Amniotic epithelial cell (primary cell): ENCODE measurements at places on chromosomes 11 and 22.

DNA sequence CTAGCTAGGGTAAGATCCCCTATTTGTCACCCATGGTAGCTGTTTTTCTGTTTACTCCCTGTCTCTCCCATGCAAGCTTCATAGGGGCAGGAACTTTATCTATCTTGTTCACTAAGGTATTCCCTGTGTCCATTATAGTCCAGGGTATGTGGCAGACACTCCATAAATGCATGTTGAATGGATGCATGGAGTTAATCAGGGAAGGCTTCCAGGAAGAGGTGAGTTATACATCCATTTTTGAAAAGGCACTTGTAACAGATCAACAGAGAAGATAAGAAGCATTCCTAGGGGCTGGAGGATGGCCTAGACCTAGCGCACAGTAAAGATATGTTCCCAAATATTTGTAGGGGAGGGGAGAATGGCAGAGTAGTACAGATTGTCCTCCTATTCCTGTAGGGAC lies 130.3 kb downstream of the BUD13 start:
- no peak for DNase-seq

DNA sequence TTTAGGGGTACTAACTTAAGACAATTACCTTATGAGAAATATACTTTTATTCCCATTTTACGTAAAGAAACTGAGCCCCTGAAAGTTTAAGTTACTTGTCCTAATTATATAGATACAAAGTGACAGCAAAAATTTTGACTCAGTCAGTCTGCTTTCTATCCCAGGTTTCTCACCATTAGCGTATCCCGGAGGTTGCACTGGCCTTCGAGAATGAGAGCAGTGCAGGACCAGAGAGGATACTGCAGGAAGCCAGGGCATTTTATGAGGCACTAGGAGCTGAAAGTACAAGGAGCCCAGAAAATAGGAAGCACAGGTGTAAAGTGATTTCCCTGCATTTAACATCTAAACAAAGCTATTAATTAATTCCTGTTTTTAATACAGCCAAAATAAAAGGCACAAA lies 55.4 kb downstream of the GRIA4 start:
- no peak for DNase-seq

DNA sequence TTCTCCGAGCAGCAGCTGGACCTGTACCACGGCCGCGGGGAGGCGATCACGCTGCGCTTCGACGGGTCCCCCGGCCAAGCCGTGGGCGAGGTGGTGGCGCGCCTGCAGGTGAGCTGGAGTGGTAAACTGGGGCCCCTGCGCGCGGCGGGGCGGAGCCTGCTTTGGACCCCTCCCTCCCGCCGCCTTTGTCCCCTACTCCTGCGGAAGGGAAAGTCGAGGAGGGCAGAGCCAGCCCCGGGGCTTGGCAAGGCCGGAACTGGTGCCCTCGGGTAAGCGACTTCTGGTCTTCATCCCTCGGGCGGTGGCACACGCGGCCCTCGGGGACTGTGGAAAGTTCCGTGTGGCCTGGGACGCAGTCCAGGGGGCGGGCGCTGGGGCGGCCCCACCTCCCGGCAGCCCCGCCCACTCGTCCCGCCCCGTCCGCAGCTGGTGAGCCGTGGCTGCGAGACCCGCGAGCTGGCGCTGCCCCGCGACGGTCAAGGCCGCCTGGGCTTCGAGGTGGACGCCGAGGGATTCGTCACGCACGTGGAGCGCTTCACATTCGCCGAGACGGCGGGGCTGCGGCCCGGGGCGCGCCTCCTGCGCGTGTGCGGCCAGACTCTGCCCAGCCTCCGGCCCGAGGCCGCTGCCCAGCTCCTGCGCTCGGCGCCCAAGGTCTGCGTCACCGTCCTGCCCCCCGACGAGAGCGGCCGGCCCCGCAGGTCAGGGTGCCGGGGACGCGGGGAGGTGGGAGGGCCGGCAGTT lies 9.2 kb downstream of the SIPA1 start:
- peak; percentile 55 for DNase-seq

GRCh38 chr11:74685905-74686304 lies 45.3 kb downstream of the CHRDL2 start:
- no peak for DNase-seq

DNA sequence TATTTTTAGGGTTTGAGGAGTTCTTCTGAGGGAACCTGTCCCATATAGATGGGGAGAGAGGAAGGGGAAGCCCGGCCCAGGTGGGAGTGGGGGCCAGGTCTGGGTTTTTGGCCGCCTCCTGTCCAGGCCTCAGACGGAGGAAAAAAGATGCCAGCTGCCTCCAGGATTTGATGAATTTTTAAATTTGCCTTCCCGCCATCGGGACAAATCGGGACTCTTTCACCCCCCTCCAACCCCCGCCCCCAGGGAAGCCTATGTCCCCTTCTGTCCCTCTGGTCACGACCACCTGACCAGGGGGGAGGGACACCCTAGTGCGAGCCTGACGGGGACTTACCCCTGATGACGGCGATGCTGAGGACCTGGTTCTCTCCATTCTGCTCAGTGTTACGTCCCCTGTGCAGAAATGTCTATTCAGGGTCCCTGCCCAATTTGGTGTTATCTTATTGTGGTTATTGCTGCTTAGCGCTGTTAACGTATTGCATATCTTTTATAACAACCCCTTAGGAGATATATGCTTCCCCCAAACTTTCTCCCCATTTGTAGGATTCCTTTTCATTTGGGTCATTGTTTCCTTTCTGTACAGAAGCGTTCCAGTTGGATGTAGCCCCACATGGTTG lies 115.9 kb upstream of the GRK3 start:
- peak; percentile 19 for DNase-seq

DNA sequence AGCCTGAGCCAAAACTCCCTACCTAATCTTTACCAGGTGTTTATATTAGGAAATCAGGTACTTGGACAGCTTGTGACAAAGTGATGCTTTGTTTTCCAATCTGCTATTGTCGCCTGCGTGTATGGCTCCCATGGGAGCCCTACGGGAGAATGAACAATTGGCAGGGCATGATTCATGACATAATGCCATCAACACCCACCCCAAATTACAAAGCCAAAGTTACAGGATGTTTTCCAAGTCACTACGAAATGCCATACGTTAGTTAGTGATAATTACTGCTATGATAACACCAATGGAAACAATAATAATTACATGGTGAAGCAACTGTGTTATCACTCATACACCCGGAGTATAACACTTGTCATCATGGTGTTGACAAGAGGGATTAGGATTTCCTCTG lies 226.4 kb downstream of the FAM181B start:
- DNase-seq = no peak

- no peak for DNase-seq
These were observed 61.7 kb downstream of the FLI1 start for GRCh38 chr11:128755564-128755963.

DNA sequence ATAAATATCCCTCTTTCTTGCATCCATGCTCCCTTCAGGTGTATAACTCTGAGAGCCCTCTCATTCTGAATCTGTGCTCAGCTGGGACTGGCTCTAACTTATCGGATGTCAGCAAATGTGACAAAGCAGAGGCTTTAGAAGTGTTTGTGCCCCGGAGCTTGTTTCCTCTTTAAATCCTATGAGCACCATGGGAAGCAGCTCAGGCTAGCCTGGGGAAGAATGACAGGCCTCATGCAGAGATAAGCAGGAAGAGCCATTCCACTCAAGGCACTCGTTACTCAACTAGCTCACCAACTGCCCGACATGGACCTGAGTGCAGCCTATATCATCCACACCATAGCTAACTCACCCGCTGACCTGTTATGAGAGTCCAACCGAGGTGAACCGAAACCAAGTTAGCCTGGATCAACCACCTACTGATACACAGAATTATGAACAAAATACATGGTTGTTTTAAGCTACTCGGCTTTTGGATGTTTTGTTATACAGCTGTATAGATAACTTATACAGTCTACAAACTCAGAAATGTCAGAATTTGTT lies 990.7 kb downstream of the NTM start:
- DNase-seq = no peak

- DNase-seq = no peak
These were observed 47.7 kb downstream of the DNAJC24 start for GRCh38 chr11:31417357-31417756.

- DNase-seq = no peak
These were observed 21.0 kb downstream of the OR8G5 start for GRCh38 chr11:124277207-124277606.

GRCh38 chr11:12808519-12808918 lies 134.3 kb downstream of the TEAD1 start:
- DNase-seq = peak; percentile 75

DNA sequence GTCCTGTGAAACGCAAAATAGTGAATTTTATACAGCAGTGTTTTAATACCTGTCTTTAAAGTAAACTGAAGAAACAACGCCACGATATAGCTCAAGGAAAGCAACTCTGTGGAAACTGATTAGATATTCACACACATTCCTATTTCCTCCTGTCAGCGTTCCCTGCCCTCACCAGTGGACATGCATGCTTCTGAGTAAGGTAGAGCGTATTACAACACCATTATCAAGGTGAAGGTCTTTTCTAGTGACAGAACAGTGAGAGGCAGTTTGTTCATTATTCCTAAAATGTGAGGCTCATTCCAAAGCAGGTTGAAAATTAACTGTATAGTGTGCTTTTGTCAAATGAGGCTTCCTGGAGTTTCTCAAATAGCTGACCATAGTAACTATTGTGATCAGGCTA lies 153.1 kb downstream of the DDX10 start:
- DNase-seq = peak; percentile 10

DNA sequence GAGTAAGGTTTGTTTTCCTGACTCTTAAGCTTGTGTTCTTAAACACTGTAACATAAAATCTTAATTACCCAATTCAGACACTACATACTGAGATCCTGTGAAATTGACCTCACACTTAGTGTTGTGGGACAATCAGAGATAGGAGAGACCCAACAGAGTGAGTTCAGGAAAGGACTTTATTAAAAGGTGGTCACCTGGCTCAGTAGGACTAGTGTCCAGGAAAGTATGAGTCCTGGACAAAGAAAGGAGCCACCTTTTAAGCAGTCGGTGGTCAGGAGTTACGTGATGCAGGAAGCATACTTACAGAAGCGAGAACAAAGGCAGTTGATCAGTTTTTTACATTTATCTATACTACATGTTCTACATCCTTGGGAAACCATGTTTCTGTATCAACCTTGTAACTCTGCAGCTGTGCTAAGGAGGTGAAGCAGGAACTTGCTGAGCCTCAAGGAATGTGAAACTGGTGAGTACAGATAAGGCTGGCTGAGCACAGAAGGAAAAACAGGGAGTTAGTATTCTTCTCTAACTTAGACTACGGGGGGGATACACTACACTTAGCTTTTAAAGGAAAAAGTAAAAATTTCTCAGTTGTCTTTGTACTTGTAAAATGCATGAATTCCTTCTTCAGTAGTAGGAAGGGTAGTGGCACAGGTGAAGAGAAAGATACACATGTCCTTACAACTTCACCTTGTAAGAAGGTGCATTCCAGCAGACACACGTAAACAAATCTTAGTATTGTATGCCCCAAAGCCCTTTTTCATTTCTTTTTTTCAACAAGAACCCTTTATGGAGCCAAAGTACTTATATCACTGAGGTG lies 15.1 kb downstream of the OR51E1 start:
- peak; percentile 37 for DNase-seq

GRCh38 chr22:32080904-32081303 lies 37.8 kb downstream of the SLC5A1 start:
- DNase-seq = peak; percentile 56

GRCh38 chr11:32630844-32631243 lies 47.2 kb downstream of the EIF3M start:
- DNase-seq = peak; percentile 46

DNA sequence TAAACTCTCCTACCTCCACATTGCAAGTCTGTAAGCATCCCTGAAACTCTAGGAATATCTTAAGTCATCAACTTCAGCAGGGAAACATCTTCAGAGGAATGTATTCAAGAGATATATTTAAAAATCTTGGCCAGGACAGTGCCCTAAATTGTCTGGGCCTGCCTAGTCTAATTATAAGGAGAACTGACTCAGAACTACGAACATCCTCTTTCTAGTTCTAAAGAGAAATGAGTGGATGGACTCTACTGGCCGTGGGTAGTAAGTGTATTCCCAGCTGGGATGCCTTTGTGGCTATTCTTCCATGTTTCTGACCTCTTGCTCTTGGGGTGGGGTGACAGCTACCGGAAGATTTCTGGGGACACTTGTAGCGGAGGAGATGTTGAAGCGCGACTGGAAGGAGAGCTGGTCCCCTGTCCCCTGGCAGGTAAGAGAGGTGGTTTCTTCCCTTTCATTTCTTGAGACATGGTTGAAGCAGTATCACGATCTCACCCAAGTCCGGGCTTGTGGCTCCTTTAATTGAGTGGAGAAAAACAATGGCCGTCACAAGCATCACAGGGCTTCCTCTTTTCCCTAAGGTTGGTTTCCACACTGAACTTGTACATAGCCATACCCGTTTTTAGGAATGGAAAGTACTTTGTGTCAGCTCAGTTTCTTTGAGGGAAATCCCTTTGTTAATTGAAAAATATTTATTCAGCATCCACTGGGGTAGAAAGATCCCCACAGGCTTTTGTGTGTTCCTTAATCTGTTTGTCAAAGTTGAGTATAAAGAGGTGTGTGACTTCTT lies 97.7 kb upstream of the SORL1-AS1 start:
- no peak for DNase-seq

GRCh38 chr22:48474881-48475280 lies 1352.8 kb downstream of the BRD1 start:
- no peak for DNase-seq

- DNase-seq = peak; percentile 55
These were observed 3.1 kb upstream of the PYGM start for GRCh38 chr11:64762674-64763525.

DNA sequence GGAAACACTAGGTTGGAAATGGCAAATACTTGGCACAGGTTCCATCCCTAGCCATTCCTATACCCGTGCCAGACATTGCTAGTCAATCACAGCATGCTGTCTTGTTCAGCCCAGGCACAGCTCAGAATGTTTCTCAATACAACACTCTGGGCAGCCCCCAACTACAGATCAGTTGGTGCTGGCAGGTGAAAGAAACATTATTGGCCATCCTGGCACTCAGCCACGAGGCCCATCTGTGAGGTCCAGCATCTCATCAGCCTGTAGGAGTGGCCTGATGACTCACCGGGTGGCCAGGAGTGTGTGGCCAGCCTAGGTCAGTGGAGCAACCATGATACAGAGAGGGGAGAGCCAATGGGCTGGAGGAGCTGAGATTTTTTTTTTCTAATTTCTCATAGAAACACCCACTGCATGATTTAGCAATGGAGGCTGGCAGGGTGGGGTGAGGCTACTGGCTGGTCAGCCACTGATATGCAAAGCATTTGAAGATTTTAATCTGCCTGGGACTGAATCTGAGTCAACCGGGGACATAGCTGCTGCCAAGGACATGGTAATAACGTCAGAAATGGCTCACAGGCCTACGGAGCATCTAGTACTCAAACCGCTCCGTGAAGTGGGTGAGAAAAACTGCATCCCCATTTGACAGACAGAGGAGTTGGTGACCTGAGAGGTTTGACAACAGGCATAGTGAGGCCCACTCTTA lies 5.4 kb downstream of the MYO18B start:
- DNase-seq = peak; percentile 99

DNA sequence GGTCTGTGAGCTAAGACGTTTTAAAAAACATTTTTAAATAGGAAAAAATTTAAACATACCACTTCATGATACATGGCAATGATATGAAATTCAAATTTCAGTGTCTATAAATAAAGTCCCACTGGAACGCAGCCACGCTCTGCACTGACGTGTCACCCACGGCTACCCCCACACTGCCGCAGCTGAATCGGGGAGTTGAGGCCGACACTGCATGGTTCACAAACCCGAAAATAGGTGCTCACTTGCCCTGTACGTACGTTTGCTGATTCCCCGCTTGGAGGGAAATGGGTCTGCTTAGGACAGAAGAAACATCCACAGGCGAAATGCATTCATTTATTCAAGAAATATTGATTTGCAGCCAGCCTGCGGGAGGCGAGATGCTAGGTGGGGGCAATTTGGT lies 1342.3 kb downstream of the TBC1D22A start:
- no peak for DNase-seq

- DNase-seq = no peak
These were observed 36.4 kb upstream of the TPBGL start for GRCh38 chr11:75204012-75204674.

GRCh38 chr11:47225552-47226400 lies 11.0 kb downstream of the DDB2 start:
- DNase-seq = no peak
